ENCODE measurements at places on chromosomes 3 and 15.
A peak's percentile ranks its signal among the peaks of the same experiment; 100 is the strongest.

- DNase-seq = no peak
Observed at GRCh38 chr15:50353251-50353974, 1.6 kb downstream of the GABPB1 start.

DNA sequence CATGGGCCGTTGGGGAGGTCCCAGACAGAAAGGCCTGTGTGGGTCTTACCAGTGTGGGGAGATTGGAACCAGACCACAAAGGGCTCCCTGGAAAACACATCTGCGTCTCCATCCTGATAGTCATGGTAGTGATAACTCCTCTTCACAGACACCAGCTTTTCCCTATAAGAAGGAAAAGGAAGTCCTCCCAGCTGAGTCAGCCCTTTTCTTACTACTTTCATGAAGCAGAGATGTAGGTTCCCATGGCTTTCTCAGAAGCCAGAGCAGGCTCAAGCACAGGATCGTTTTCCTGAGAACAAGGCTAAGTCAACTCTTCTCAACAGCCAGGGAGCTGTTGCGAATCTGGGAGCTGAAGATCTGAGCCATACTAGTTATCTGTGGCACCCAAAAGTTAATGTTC is 6.1 kb downstream of the DNASE1L3 start:
- DNase-seq = no peak

- DNase-seq = no peak
Observed at GRCh38 chr15:78182821-78183220, 33.7 kb downstream of the IDH3A start.

GRCh38 chr3:82643948-82644347 is 882.5 kb upstream of the GBE1 start:
- DNase-seq = no peak

- DNase-seq = no peak
Observed at GRCh38 chr3:158802409-158803268, 785 bp downstream of the MFSD1 start.

- DNase-seq = no peak
Observed at GRCh38 chr15:71276336-71276665, 161.0 kb downstream of the THSD4 start.

- DNase-seq = no peak
Observed at GRCh38 chr3:24185738-24186384, 240.8 kb downstream of the NR1D2 start.

DNA sequence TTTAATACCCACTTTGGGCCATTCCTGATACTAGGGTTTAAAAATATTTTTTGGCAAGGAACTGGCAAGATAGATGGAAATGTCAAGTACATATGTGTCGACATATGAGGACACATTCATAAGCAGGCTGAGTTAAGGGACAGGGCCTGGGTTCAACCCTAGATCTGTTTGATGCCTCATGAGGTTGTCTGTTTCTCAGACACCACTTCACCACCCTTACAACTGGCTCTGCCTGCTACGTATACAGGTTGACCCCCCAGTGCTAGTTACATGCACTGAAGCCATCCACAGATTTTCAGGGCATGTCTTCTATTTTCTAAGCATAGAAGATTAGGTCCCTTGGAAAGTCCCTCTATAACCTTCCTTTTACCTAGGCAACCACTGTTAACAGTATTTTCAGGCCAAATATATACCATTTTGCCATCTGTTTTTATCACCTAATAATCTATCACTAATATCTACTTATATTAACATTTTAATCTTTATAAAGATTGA is 296.7 kb downstream of the PLCL2 start:
- no peak for DNase-seq

DNA sequence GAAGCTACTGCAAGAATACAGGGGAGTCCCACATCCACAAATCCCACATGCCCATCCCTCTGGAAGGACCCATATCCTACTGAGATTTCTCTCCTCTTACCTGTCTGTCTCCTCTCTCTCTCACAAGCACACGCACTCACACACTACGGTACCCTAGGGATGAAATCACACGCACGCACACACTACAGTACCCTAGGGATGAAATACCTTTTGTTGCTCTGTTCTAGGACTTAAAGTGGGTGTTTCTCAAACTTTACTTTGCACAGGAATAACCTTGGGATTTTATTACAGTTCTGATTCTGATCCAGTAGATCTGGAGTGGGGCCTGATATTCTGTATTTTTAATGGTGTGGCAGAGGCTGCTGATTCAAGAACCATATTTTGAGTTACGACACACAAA is 622.2 kb upstream of the ZNF385D start:
- DNase-seq = no peak

GRCh38 chr3:121231872-121232271 is 313.9 kb downstream of the POLQ start:
- DNase-seq = no peak

DNA sequence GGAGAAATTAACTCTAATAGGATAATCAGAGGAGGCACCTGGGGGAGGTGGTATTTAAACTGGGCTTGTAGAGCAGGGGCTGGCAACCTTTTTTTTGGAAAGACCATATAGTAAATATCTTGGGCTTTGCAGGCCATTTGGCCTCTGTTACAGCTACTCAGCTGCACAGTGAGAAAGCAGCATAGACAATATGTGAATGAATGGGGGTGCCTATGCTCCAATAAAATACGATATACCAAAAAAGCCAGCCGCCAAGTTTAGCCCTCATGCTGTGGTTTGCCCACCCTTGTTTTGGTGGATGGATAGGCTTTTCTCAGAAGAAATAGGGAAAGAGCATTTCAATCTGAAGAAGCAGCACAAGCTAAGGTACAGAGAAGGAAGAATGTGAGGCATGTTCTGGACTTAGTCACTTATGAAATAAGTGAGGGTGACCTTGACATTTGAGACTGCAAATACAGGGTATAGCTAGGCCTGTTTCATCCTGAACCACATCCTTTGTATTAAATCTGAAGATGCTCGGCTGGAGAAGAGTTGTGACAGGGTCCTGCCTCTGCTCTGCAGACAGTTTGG is 131.0 kb upstream of the NR2E3 start:
- DNase-seq = peak; percentile 77

- no peak for DNase-seq
Observed at GRCh38 chr3:170499562-170500156, 81.0 kb downstream of the CLDN11 start.

DNA sequence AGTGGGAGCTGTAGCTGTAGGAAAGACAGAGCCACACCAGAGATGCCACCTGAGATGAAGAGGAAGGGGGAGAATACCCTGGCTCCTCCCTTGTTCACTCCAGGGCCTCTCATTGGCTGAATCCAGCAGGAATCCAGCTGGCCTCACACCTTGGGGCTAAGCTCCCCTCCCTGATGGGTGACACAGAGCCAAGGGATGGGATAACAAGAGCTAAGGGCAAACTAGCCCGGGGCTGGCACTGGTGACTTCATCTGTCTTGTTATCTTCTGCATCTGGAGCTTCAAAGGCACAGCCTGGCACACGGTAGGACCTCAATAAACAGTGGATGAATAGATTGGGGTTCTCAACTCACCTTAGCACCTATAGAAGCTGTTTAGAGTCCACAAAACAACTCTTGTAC is 13.8 kb upstream of the GATA2 start:
- no peak for DNase-seq

- no peak for DNase-seq
Observed at GRCh38 chr15:33013827-33014445, 180.6 kb downstream of the FMN1 start.

- no peak for DNase-seq
Observed at GRCh38 chr3:139533781-139534454, 5.6 kb downstream of the RBP1 start.

DNA sequence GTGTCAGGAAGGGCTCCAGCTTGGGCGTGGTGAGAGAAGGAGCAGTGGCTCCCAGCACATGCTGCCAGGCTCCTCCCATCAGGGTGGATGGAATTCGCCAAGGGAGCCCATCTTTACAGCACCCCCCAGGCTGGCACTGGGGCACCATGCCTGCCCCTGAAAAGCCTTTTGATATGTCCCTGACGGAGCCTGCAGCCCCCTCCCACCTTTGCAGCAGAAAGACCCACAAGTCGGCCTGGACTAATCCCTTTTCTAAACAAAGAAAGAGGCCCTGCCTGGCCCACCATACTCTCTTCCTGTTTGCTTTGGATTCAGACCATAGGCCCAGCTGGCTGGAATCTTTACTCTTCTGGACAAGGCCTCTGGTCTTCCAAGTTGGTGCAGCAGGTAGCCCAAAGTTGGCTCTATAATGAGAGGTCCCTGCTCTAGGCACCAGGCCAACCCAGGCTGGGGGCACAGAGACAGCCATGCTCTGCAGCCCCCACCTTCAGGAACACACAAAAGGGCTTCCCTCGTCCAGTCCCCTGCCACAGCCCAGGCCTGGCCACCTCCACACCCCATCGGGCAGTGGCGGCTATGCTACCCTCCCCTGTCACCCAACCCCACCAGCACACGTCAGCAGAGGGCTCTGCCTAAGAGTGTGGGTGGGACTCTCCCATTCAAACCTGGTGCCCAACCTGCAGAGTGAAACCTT is 5.4 kb downstream of the ANPEP start:
- no peak for DNase-seq

- DNase-seq = no peak
Observed at GRCh38 chr3:45677033-45677446, 12.2 kb upstream of the SACM1L start.

GRCh38 chr3:182331341-182331740 is 462.0 kb upstream of the ATP11B start:
- no peak for DNase-seq

DNA sequence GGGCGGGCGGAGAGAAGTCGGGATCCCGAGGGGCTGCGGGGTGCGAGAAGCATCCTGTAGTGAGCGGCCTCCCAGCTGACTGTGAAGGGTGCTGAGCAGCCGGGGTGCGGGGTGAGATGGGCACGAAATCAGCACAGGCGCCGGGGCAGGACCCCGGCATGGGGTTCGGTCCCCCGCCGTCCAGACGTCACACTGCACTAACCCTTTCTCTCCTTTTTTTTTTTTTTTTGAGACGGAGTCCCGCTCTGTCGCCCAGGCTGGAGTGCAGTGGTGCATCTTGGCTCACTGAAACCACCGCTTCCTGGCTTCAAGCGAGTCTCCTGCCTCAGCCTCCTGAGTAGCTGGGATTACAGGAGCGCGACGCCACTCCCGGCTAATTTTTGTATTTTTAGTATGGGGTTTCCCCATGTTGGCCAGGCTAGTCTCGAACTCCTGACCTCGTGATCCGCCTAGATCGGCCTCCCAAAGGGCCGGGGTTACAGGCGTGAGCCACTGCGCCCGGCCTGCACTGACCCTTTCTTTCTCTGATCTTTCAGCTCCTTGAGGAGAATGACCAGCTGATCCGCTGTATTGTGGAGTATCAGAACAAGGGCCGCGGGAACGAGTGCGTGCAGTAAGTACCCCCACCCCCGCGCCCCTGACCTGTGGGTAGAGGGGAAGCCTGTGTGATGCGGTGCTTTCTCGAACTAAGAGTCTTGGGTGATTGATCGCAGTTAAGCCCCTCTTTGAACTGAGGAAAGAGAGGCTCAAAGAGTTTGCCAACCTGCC is 513 bp downstream of the SS18L2 start:
- DNase-seq = no peak

DNA sequence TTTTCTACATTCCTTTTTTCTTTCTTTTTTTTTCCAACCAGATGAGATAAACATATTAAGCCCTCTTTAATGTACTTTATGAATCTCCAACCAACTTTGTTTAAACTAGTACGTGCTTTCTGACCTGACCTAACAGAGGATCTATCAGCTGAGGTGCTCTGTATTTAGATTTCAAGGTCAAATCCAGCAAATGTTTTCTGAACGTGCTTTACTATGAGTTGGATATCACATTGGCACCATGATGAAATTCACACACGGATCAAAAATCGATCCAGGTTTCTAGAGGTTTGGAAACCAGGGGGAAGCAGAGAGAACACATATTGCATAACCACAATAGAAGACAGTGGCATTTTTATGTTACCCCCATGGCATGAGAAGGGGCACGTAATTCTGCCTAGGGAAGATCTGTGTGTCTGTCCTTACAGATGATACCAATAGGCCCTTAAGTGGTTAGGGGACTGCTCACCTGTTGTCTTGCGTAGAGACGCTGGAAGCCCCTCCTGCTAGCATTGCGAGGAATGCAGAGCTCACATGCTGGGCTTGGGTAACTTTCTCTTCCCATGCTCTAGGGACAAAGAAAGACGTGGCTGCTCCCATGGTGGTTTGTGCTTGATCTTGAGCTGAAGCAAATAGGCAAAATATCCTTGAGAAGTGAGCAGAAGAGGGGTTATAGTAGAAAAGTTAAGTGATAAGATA is 59.3 kb upstream of the ABHD10 start:
- no peak for DNase-seq

GRCh38 chr3:64079369-64080150 is 56.3 kb upstream of the PSMD6 start:
- DNase-seq = no peak

Measured in esophagus muscularis mucosa (tissue), 4 donors.